ENCODE measurements at places on chromosomes 5 and 9.

DNA sequence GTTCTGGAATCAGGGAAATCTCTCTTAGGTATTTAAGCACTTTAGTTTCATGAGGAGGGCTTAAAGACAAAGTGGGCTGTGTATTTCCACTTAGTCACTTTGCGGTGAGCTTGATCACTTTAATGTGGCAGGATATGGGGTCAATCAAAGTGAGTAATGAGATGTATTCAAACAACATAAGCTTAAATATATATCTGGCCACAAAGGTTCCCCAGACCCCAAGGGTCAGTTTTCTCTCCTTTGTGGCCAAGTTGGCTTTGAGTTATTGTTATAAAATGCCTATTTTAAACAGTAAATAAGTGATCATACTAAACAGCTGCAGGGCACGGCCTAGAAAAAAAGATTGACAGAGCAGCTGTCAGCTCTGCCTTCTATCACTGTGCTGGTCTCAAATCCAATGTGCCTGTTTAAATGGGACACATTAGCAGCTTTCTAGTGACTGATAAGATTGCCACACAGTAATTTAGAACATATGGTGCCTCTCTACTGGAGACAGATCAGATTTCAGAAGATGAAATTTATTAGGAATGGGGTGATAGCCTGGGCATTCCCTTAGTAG, 363.9 kb downstream of the AGTPBP1 start:
- DNase-seq: no peak

DNA sequence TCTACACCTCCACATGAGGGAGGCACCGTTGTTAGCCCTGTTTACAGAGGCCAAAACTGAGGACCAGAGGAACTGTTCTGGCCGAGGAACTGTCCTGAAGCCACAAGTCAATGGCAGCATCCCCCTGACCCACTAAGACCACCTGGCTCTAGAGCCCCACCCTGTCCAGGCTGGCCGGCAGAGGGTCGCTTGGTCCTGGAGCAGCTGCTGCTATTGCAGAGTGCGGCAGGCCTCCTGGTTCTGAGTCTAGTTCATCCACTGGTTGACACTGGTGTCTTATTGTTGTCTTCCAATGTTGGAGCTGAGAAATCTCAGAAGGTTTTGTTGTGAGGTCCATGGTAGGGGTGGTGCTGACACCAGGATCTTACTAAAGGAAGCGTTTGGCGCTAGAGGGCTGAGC, 26.6 kb upstream of the ANGPTL2 start:
- DNase-seq: no peak

DNA sequence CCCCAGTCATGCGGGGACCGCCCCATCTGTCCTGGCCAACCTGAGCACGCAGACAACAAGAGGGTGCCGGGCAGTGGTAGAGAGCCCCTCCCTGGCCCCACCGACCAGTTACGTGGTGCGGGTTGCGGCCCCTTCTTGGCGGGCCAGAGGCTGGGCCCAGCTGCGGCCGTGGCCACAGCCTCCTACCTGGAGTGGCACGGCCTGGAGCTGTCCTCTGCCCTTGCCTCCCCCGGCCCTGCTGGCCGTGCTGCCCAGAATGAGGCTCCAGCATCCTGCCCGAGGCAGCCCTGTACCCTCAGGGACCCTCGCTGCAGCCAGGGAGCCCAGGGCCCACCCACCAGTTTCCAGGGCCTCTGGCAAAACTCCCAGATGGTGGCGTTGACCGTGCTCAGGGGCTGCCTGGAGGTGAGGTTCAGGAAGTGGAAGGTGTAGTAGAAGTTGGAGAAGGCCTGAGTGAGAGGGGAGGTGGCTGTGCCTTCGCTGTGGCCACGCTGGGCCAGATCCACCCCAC, 5.7 kb downstream of the ENTPD8 start:
- DNase-seq: no peak

DNA sequence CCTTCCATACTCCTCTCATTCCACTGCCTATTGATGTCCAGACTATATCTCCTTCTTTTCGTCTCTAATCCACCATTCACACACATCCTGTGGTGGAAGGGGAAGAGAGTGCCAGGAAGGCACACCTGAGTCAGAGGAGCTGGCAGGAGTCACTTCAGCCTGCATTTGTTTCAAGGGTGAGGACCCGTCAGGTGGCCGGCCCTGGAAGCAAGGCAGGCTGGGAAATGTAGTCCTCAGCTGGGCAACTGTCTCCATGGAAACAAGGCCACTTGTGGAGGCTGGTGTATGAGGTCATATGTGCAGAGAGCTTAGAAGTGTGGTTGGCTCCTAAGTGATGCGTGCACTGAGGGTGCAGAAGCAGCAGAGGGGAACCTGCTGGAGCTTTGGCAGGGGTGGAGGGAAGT, 278.4 kb downstream of the NSG2 start:
- DNase-seq: peak; percentile 17

GRCh38 chr9:127705577-127706379, 1.0 kb upstream of the CFAP157 start:
- DNase-seq: no peak

Data from AG10803 (cell line).